ENCODE measurements at places on chromosomes 5 and 9.

GRCh38 chr5:57193757-57194413 is 20.0 kb downstream of the GPBP1 start:
- DNase-seq, result no peak

DNA sequence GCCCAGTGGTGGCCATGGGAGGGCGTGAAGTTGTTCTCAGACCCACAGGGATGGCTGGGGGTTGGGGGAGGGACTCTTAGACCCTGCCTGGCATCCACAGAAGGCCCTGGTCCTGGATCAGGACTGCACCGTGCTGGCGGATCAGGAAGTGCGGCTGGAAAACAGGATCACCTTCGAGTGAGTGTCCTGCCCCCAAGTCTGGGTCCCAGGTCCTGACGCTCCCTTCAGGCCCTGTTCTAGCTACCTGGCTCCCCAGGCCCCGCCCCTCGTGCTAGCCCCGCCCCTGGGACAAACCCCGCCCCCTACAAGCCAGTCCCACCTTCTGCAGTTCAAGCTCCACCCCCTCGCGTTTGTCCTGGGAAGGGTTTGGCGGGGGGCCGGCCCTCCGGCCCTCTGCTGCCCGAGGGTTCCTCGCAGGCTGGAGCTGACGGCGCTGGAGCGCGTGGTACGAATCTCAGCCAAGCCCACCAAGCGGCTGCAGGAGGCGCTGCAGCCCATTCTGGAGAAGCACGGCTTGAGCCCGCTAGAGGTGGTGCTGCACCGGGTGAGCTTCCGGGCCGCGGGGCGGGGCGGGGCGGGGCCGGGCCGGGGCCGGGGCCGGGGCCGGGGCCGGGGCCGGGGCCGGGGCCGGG is 12.9 kb downstream of the RGS14 start:
- DNase-seq, result no peak

DNA sequence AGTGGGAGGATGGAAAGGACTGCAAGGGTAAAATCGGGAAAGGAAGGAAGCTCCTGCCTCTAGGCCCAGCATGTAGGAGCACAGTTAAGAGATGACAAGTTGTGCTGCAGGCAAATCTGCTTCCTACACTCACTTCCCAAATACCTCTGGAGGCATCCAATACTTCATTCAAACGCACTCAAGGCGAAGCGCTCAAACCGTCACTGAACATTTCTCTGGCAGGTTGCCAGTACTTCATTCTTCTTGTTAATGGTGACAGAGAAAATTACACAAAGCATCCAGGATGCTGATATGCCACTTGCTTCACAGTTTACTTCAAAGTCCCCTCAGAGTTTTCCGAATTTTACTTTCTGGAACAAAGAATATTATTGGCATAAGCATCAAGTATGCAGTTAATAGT is 59.8 kb downstream of the NREP start:
- DNase-seq, result no peak

GRCh38 chr5:146548781-146549449 is 32.9 kb upstream of the GPR151 start:
- no peak for DNase-seq

GRCh38 chr9:106738109-106738508 is 124.9 kb upstream of the ZNF462 start:
- DNase-seq, result no peak

- no peak for DNase-seq
These were observed 762 bp downstream of the SNCAIP start for GRCh38 chr5:122312591-122313406.

DNA sequence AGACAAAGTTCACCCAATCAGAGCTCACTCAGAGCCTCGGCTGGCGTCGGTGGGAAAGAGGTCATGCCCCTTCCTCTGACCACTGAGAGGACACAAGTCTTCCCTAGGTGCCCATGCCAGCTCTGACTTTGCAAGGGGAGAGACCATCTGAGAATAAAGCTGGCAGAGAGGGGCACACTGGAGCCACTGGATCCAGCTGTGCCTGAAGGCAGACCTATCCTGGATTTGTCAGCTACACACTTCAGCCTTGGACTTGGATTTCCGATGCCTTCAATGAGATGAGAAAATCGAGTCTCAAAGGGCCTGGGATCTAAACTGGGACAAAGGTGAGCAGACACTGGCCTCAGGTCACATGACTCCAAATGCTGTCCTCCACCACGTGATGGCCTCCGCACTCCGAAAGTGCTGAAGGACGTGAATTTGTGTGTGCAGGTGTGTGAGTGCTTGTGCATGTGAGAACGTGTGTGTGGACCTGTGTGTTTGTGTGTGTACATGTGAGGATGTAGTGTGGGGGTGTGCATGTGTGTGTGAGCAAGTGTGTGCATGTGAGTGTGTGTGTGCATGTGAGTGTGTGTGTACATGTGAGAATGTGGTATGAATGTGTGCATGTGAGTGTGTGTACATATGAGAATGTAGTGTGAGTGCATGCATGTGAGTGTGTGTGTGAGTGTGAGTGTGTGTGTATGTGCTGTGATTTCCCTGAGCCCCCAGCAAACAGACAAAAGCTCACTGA is 37.9 kb downstream of the BARX1 start:
- DNase-seq, result no peak

DNA sequence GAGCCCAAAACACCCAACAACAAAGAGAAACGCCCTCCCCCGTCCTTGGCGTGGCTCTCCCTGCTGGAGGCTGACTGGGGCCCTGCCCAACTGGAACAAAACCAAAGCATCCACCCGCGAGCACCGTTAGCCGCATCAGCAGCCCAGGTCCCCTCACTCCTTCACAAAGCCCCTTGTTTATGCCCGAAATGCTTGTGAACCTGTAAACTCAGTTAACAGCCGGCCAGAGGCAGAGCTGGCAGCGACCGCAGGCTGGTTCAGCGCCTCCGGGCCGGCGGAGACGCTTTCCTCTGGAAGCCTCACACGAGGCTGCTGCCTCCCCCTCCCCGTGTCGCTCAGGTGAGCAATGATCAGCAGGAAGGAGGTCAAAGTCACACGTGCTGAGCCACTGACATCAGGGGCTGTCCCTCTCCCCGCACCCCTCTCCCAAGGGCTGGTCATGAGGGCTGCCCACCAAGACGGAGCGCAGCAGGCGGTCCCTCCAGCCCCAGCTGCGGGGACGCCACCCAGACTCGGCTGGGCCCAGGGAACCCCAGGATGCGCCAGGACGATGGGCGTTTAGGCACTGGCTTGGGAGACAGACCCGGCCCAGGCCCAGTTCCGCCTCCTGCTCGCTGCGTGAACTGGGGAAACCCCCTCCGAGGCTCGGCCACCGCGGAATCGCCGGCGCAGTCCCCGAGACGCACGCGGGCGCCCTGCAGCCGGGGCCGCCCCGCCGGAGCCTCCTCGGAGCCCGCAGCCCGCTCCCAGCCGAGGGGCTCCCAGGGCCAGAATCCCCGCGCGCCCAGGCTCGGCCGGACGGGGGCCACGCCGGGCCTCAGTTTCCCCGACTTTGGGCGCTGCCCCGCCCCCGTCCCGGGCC is 563 bp downstream of the SNAPC4 start:
- no peak for DNase-seq

- DNase-seq, result no peak
These were observed 43.4 kb downstream of the NADK2 start for GRCh38 chr5:36198281-36198680.

DNA sequence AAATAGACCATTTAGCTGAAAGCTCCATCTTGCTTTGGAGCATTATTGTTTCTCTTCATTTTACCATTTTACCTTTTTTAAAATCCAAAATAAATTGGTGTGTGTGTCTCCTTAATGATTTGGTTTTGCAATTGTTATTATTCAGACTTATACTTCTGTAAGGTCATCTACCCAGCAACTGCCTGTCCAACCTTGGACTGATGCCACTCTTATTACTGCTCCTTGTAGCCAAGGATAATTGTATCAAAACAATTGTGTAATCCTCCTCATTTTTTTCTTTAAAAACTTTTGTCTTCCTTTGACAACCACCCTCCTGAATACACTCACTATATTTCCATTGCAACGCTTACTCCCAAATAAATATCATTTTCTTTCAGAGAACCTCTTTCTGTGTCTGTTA is 30.3 kb upstream of the HMGCR start:
- DNase-seq, result no peak

All from NCI-H1417 treated with DMSO at 0.1 percent for 48 hours (cell line).